ENCODE measurements at places on chromosomes 12 and 14.

- no peak for DNase-seq
Observed at GRCh38 chr12:24723759-24724158, 225.1 kb downstream of the BCAT1 start.

DNA sequence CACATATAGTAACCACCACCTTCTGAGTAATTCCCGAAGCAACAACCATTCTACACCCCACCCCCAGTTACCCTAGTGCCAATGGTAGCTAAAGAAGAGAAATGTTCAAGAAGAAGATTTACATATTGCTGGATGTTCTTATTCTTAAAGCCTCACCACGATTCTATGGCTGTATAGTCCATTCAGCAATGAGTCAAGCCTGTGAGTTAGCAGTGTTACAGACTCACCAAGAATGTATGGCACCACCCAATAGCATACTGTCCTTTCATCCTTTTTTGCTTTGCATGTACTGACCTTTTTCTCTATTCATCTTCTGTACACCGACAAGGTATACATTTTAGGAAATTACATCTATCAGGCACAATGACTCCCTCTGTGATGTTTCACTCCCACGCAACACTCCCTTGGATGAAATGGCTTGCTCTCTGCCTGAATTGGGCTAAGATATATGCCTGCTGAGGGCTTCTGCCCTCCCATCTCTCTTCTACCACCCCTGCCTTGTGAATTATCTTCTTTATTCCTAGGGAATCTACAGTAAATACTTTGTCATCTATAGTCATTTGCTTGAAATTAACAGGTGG lies 945.8 kb downstream of the DIO2 start:
- no peak for DNase-seq

DNA sequence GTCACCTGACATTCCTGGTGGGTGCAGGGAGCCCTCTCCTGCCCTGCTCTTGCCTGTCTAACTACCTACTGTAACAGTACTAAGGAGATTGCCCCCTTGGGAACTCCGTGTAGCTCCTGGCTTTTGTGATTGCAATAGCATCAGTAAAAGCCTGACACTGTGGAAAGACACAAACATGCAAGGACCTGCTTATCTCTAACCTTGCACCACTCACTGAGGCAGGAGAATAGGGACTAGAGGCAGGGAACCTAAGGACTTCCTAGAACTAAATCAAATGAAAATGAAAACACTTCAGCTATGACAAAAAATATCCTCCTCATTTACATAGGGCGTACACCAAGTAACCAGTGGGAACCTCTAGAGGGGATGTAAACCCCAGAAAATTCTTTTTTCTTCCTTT lies 28.5 kb downstream of the TUBA1A start:
- no peak for DNase-seq

GRCh38 chr12:13288937-13289652 lies 92.6 kb downstream of the EMP1 start:
- no peak for DNase-seq

- no peak for DNase-seq
Observed at GRCh38 chr12:124655048-124655697, 87.8 kb upstream of the NCOR2 start.

DNA sequence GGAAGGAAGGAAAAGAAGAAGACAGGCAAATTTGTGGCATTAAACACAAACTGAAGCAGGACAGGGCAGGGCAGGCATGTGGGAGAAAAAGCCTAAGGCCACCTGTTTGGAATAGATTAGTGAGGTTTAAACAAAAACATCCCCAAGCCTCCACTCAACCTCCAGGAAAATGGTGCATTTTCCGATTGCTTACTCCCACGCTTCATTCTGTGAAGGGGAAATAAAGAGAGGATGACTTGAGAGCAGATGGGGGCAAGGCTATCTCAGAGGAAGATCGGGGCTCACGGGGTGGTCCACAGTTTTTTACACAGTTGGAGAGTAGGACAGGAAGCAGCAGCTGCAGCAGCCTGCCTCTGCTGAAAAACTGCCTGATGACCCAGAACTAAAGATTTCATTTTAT lies 250.9 kb downstream of the DUSP6 start:
- no peak for DNase-seq

- no peak for DNase-seq
Observed at GRCh38 chr12:131599190-131600159, 111.4 kb upstream of the SFSWAP start.

GRCh38 chr12:52685406-52685890 lies 5.2 kb upstream of the KRT1 start:
- no peak for DNase-seq
